ENCODE measurements at places on chromosomes 12 and 14. TPM values are rescaled to one million over a fixed set of nuclear protein-coding genes. Genes with fewer than 3 reads are reported as not detected.

GRCh38 chr12:52695039-52695438 is 8.3 kb downstream of the KRT77 start:
- DNase-seq = no peak

DNA sequence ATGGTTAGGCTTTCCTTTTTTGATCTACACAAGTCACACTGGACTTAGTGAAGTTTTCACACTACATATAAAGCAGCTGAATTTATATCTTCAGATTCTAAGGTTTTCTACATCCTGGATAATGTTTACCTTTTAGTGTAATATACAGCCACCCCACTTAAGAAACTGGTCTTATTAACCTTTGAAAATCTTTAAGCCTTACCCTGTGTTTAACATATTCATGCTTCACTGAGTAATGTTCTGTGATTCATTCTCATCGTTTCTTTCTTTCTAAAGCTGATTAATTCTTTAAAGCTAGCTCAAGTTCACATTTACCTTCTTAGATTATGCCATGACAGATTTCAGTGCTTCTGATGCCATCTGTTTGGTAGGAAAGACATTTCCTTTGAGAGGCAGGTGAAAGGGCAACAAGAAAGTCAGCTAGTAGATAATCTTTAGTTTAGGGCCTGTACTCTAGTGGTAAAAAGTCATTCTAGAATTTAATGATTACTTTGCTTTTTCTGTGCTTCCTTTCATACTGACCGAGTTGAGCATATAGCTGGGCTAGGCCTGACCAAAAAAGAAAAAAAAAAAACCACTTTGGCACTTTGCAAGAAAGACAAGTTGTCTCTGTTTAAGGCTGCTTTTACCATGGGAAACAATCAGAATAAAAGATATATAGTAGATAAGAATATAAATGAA is 690.9 kb upstream of the FBXO33 start:
- no peak for DNase-seq

Gene HHIPL1
- total RNA-seq = 0.31 TPM

DNA sequence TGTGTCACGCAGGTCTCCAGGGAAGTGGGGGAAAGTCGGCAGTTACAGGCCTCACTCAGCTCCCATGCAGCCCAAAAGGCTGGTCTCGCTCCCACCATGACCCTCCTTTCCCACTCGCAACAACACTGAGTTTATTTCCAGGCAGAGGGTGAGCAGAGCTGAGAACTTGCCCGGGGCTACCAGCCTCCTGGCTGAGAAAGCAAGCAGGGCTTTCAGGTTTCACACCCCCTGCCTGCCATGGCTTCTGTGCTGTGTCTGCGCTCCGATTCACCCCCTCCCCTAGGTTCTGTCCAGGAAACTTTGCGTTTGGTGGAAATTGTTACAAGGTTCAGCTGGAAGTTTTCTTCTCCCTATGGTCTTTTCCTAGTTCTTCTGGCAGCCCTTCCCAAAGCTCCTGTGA is 17.1 kb downstream of the OR10G2 start:
- DNase-seq = no peak

- DNase-seq = no peak
Measured at GRCh38 chr12:12016284-12017100, 54.2 kb upstream of the BCL2L14 start.

DNA sequence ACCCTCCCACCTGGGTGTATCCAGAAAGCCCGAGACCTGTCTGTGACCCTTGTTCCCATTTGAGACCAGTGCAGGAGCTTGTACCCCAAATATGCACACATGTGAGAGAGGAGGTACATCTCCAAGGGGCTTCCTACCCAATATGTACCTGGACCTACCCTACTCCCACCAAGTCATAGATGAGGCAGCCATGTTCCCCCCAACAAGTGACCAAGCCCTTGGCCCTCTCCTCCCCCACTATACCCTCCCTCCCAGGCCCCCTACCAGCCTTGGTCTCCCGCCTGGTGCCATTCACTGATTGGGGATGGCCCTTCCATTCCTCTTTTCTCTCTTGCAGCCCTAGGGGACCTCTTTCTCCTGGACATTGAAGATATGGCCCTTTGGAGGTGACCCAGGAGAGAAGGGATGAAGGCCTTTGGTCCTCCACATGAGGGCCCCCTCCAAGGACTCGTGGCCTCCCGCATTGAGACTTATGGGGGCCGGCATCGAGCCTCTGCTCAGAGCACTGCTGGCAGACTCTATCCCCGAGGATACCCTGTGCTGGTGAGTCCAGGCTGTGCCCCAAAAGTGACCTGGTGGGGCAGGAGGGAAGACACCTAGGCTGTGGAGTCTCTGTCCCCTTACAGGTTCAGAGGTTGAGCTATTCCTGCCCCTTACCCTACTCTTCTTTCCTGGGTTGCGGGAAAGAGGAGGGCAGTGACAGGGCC is 1.5 kb downstream of the PLEKHG6 start:
- no peak for DNase-seq
